ENCODE measurements at places on chromosomes 12 and 14.

DNA sequence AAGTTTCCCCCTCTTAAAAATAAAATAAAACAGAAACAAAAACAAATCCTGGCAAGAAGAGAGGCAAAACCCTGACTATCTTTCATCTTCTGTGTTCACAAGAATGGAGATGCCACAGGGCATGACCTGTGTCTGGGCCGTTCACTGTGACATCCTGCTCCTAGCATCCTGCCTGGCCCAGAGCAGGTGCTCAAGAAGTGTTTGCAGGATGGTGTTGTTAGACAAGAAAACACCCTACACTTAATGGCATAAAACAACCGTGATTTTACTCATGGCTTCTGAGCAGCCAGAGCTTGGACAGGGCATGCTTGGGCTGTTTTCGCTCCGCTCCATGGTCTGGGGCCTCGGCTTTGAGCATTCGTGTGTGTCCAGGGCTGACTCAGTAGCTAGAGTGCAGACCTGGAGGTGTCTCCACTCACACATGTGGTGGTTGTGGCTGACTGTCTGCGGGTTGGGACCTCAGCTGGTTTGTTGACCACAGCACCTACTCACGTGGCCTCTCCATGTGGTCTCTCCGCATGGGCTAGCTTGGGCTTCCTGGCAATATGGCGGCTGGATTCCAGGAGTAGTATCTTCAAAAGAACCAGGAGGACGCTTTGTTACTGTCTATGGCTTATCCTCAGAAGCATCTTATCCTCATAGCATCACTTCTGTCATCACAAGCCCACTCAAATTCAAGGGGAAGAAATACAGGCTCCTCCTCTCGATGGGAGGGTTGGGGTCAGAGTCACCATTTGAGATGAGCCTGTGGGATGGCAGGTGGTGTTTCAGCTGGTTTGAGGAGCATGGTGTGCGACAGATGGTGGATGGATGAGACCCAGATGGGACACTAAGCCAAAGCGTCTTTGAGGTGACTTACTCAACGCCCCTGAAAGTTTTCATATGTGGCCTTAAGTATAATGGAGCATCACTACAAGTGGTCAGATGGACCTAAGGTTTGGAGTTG is 33.2 kb upstream of the FZD10 start:
- DNase-seq, result no peak

- no peak for DNase-seq
These were observed 223.7 kb downstream of the TMTC2 start for GRCh38 chr12:82910246-82910893.

DNA sequence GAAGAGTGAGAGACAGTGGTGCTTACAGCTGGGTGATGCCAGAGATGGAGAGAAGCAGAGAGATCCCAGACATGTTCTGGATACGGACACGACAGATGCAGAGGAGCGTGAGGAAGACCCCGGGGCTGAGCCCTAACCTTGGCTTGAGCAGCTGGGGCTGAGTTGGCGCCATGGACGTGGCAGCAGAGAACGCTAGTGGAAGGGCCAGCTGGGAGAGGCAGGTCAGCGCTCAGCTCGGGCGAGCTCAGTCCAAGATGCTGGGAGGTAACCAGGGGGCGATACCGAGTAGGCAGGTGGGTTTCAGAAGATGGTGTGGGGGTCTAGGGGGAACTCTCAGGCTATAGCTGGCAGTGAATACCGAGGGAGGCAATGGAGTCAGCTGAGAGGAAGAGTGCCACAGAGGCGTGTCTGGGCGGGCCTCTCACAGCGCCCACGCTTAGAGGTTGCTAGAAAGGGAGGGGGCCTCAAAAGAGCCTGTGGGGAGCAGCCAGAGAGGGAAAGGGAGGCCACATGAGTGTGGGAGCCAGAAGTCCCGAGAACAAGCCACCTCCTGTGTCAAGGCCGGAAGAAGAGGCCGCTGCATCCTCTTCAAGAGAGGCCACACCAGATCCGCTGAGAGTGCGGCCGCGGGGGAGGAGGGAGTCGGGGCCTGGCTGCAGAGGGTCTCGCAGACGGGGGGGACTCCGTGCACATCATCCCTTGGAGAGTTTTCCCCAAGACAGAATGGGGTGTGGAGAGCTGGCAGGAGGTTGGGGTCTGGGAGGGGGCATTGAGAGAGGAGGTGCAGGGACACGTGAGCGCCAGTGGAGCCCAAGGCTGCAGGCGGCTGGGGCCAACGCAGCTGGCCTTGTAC is 57.0 kb upstream of the DIO3 start:
- no peak for DNase-seq

GRCh38 chr12:32549675-32550079 is 129.4 kb upstream of the DNM1L start:
- DNase-seq, result no peak

DNA sequence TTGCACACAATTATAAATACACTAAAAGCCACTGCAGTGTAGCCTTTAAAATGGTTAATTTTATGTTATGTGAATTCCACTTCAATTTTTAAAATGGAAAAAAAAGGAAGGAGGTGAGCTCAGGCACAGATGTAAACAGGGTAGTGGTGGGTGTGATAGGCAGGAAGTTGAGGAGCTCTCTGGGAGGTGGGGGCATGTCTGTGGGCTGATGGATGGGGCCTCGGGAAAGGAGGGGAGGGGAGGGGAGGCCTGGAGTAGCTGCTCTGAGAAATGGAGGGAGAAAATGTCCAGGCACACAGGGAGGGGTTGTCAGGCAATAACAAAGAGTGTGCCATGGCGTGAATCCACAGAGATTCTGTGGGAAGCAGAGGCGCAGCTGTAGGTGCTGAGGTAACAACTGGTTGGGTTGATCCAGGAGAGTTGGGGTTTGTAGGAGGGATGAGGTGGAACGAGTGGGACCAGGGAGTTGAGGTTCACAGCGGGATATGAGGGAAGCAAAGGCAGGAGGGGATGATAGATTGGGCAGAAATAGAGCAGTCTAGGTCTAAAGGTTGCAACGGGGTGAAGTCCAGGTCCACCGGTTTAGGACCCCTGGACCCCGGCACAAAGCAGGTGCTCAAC is 57.2 kb downstream of the LTBP2 start:
- no peak for DNase-seq

- DNase-seq, result peak; percentile 60
These were observed 1538.3 kb upstream of the SEL1L start for GRCh38 chr14:83071888-83072501.

DNA sequence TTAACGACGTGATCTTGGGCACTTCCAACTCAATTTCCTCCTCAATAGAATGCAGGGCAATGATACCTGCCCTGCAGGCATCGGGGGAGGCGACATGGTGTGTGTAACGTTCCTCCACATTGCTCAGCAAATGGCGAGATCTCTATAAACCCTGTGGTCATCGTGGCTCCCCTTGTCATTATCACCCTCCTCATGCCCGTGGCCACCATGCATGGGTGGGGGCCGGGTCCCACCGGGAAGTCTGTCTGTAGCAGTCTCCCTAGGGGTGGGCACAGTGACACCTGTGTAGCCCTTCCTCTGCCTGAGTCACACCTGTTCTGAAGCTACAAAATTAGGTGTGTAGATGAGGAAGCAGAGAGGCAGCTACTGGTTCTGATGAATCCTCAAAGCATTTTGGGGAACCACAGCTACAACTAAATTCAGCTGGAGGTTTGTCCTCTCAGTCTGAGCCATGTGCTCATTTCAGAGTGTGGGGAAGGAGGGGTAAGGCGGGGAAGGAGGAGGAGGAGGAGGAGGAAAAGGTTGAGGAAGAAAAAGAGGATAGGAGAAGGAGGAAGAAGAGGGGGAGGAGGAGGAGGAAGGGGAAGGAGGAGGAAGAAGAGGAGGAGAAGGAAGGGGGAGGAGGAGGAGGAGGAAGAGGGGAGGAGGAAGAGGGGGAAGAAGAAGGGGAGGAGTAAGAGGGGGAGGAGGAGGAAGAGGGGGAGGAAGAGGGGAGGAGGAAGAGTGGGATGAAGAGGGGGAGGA is 11.0 kb upstream of the CACNA2D4 start:
- DNase-seq, result no peak

- no peak for DNase-seq
These were observed 60.0 kb downstream of the TTC6 start for GRCh38 chr14:37655418-37655817.

GRCh38 chr12:38919191-38919590 is 13.8 kb upstream of the CPNE8 start:
- no peak for DNase-seq

DNA sequence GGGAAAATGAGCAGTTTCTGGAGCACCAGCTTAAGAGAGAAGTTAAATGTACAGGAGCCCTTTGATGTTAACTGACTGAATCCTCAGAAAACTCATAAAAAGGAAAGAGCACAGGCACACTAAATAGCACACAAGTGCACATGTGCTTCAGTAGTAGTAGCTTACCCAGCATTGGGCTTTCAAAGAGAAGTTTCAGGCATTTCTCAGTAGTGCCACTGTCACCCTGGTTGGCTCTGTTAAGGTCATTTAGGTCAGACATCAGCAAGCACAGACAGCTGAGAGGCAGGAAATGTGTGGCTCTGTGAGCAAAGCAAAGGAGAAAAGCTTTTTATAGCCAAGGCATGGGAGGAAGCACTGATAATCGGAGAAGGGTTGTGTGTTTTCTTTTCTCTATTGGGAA is 96.3 kb upstream of the HIF1A start:
- DNase-seq, result peak; percentile 20

- no peak for DNase-seq
These were observed 82.3 kb downstream of the SPPL3 start for GRCh38 chr12:120821878-120822277.

DNA sequence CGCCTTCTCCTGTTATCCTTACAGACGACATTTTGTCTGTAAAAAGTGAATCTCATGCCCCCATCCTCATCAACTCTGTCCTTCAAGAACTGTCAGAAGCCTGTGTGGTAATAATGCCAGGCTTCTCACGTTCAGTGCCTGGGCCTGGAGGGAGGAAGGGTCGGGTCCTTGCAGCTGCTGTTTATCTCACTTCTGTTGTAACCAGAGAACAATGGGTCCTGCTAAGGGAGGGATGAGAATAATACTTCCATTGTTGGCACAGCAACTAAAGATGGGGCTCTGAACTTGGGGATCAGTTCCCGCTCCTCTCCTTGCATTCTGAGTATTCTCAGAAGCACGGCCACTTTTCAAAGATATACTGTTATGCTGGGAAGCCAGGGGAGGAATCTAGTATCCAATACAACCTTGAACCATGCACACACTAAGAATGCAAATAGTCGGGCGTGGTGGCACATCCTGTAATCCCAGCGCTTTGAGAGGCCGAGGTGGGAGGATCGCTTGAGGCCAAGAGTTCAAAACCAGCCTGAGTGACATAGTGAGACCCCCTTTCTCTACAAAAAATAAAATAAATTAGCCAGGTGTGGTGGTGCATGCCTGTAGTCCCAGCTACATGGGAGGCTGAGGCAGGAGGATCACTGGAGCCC is 38.8 kb upstream of the NINJ2 start:
- DNase-seq, result no peak

DNA sequence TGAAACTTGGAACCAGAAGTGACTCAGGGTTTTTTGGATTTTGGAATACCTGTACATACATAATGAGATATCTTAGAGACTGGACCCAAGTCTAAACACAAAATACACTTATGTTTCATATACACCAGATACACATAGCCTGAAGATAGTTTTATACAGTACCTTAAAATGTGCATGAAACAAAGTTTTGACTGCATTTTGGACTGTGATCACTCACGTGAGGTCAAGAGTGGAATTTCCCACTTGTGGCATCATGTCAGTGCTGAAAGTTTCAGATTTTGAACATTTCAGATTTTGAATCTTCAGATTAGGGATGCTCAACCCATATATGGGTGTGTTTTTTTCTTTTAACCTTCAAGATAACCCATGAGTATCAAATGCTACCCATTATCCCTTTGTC is 6.6 kb downstream of the SBNO1 start:
- DNase-seq, result no peak
